ENCODE measurements at places on chromosomes 11 and 22. TPM values are rescaled to one million over a fixed set of nuclear protein-coding genes. Genes with fewer than 3 reads are reported as not detected.

The CTSF gene
- 110 TPM for total RNA-seq

The PRDM10 gene
- 7.7 TPM for total RNA-seq

The OR51B4 gene
- not detected for total RNA-seq

DNA sequence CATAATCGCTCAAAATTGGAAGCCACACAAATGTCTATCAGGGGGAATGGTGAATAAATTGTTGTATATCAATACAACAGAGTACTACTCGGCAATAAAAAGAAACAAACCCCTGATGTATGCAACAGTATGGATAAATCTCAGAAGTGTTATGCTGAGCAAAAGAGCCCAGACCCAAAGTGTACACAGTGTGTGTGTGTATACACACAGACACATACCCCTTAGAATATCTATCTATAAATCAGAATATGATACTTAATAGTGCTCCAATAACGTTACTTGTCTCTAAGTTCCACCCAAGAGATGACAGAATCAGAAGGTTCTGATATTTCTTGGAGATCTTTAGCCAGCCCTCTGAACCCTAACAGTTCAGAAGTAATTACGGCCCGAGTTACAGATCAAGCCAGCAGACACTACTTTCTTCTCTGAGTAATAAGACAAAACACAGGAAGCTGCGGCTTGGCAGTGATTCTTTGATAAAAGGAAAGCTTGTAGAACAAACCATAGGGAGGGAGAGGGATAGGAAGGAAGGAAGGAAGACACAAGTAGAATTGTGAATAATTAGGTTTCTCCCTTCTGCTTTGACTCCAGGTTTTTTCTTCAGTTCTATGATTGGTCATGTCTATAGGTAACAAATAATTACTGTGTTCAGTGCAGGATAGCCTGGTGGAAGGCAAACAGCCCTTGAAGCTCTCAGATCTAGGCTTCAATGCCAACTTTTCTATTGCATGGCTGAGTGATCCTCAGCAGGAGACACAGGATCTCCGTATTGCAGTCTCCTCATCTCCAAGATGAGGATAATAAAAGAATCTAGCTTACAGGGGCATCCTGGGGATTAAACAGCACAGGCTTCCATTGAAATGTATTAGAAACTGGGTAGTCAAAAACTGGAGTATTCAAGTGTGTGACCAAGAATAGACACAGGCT lies 75.6 kb upstream of the TEAD1 start:
- no peak for DNase-seq

DNA sequence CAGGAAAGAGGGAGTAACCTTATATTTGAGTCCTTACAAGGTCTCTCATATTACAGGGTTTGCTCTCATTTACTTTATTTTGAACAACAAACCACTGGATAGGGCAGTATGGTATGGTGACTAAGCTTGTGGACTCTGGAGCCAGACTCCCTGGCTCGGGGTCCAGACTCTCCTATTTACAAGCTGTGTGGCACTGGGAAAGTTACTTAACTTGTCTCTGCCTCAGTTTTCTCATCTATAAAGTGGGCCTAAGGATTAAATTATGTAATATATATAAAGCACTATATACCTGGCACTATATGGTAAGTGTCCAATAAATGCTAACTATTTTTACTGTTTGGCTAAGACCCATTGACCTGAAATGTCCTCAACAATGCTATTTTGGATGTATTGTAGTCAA lies 1.7 kb upstream of the DCHS1 start:
- no peak for DNase-seq

DNA sequence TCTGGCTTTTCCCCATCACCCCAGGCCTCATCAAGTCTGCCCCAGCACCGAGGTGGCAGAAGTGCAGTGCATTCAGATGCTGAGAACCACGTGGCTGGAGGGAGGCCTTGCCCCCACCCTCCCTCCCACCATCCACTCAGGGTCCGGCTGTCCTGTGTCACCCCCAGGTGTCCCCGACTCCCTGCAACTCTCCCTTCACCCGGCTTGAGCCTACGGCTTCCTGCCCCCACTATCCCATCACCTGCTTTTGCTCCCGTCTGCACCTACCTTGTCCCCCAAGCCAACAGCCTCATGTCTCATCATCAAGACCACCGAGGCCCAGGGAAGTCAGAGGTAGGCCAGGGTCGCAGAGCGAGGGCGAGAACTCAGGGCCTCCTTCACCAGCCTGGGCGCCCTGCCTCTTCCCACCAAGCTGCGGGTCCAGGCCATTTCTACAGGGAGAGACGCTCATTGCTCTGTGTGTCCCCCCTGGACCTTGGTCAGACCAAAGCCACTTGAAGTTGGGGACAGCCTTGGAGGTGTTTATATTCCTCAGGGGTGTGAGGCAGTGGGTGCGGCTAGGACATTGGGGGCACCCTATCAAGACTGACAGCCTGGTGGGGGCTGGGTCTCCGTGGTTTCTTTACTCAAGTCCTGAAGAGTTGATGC lies 66.2 kb upstream of the CCND1 start:
- DNase-seq: no peak

- no peak for DNase-seq
Observed at GRCh38 chr11:16114978-16115871, 241.1 kb downstream of the SOX6 start.

DNA sequence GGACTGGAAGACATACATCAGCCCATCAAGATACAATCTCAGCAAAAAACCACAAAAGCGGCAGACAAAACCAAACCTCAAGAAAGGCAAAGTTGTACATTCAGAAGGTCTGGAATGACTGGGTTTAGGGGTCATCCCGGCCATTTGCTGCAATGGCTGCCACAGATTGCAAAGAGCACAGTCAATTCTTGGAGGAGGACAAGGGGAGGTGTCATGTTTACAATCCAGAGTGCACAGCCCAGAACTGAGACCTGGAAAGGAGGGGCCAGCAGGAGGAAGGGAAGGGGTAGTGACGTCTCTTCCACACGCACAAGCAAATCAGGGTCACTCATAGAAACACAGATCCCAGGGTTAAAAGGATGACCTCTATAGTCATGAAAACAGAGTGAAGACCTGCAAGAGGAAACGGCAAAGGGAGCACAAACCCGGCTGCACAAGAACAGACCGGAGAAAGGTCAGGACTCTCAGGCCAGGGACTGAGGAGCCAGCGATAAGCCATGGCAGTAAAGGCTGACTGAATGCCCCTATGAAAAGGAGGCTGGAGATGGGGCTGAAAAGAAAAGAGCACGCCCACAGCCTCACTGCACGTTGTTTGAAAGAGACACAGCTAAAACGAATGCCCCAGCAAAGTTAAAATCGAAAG lies 18.2 kb upstream of the MUC5AC start:
- no peak for DNase-seq
